Vagina (tissue), 2 donors: ENCODE measurements at places on chromosomes 4 and X. TPM values are rescaled to one million over a fixed set of nuclear protein-coding genes. Genes with fewer than 3 reads are reported as not detected.

TSC22D3 gene
- total RNA-seq, result 780 TPM

GRCh38 chrX:134236626-134237614, at the start of gene CCDC160:
TSS of gene CCDC160 (plus strand) at chrX:134237182. CDS start at chrX:134244801, 7,619 bp downstream.
- DNase-seq, result no peak

UTP3 gene
- 15.7 TPM for total RNA-seq

DNA sequence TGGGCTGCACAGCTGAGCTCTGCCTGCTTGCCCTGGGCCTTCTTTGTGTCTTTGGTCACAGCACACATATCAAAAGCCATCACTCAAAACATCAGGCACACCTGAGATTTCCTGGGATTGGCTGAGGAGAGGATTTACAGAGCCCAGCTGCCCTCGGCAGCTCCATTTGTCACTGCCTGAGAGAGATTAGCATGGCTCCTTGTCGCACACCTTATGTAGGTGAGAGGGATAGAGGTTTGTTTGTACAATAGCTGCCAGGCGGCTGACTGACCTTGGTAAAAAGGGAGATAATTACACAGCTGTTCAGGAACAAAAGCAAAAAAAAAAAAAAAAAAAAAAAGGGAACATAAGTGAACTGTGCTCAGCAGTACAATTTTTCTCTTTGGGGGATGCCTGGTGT, 63.2 kb downstream of the MGST2 start:
- no peak for DNase-seq

DNA sequence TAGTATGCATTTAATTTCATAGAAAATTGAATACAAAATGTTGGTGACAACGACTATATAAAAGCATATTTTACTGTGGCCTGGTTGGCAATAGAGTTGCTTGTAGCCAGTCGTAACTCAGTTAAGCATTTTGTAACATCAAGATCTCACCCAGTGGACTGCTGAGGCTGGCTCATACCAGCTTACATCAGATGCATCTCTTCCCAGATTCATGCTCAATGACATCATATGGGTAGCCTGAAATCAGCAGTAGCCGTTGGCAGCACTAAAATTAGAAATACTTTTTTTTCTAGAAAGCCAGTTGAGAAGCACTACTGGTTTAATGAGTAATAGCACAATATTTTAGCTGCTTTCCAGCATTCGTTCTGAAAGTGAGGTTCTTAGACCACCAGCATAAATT, 341.2 kb downstream of the TECRL start:
- DNase-seq, result no peak

DNA sequence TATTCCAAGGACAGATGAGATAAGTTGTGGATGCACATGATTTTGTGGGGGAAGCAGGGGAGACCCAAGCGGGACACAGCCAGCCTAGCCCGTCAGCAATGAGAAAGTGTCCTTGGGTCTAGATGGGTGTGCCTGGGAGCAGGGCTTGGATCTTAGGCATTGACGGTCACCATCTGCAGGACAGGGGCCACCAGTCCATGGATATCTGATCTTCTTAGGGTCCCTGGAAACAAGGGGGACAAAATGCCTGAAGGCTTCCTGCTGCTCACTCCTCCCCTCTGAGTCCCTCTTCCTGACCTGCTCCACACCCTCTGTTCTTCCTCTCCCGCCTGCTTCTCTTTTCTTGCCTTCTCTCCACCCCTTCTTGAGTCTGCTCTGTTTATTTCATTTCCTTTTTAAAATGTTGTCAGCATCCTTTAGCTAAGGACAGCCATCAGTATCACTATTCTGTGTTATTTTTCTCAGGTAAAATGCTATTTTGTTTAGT, 298.4 kb downstream of the RAPGEF2 start:
- DNase-seq, result no peak

SEL1L3 gene
- 8.3 TPM for total RNA-seq

GABRB1 gene
- total RNA-seq, result not detected
